ENCODE measurements at places on chromosomes 2 and 18.

DNA sequence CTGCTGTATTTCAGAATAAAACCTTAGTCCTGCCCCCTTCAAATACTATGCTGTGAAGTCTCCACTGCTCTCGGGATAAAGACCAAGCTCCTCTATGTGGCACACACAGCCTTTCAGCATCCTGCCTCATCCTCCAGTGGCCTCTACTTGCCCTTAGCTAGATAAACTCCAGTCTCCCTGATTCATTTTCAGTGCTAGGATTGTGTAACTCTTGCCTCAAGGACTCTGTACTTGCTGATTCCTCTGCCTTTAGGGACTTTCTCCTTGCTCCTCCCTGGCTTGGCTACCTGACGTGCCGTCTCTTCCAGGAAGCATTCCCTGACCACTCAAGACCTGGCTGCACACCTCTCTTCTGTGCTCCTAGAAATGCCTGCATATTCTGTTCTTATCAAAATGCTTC, 416.7 kb downstream of the MTX2 start:
- DNase-seq, result no peak

- no peak for DNase-seq
Observed at GRCh38 chr2:37676274-37676673, 4.8 kb upstream of the CDC42EP3 start.

- no peak for DNase-seq
Observed at GRCh38 chr2:169185711-169186110, 116.3 kb downstream of the DHRS9 start.

DNA sequence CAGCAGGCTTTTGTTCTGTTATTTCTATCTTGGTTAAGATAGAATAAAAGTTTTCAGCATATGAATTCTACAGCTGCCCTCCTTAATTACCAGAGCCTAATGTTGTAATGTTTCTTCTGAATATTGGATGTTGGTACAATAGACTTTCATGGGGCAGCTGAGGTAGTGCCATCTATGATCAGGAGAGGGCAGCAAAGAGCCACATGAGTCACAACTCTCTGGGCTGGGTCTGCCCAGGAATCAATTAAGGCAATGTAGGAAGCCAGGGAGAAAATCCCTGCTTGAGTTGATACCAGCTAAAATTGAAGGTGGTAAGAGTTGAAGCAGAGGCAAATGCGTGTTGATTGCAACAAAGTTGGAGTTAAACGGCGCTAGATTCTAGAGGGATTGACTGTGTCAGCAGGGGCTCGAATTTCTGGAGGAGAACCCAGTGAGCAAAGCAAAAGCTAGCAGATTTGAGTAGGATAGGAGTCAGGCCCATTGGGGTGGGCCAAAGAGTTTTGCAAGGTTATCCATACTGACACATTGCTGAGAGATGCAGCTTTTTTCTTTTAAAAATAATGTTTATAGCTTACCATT, 10.6 kb upstream of the MC5R start:
- DNase-seq, result peak; percentile 38

DNA sequence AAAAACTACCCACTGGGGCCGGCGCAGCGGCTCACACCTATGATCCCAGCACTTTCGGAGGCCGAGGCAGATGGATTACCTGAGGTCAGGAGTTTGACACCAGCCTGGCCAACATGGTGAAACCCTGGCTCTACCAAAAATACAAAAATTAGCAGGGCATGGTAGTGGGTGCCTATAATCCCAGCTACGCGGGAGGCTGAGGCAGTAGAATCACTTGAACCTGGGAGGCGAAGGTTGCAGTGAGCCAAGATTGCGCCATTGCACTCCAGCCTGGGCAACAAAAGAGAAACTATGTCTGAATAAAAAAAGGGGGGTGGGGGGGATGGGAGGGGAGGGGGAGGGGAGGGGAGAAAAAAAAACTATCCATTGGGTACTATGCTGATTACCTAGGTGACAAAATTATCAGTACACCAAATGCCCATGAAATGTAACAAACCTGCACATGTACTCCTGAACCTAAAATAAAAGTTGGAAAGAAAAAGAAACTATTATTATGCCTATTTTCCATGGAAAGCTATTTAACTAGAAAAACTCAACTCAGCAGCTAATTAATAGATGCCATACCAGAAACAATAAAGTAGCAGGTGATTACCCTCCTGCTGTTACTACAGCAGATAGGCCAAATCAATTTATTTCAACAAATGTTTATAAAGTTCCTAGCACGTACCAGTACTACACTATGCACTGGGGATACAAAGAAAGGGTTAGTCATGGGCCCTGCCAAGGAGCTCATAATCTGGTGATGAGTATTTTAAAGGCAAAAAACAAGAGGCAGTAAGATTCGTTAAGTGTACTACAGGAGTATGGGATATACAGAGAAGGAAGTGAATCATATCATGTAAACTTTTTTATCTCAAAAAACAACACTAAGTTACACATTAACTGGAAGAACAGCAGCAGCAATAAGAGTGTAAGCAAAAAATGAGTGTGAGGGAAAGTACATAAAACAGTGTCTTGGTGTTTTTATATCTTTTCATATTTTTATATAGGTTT, 112.8 kb upstream of the SLC39A10 start:
- no peak for DNase-seq

- no peak for DNase-seq
Observed at GRCh38 chr2:237720957-237721356, 77.6 kb upstream of the RBM44 start.

DNA sequence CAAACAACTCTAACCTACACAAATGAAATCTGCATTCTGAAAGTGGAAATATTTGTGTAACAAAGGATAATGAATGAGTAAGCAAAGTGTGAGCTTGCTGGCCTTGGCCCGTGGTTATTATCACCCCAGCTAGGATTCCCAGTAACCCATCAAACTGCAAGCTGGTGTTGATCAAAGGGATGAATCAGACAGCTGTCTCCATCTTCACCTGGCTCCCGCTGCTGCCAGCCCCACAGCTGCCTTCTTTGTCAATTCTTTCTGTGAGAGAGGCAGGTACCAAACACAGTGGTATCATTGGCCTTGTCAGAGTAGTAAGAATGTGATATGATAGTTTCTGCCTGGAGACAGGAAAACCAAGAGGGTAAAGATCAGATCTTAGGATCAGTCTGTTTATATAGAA, 25.2 kb upstream of the RGPD4 start:
- DNase-seq, result no peak

GRCh38 chr18:34796035-34796657, 86.0 kb downstream of the DTNA start:
- DNase-seq, result no peak

DNA sequence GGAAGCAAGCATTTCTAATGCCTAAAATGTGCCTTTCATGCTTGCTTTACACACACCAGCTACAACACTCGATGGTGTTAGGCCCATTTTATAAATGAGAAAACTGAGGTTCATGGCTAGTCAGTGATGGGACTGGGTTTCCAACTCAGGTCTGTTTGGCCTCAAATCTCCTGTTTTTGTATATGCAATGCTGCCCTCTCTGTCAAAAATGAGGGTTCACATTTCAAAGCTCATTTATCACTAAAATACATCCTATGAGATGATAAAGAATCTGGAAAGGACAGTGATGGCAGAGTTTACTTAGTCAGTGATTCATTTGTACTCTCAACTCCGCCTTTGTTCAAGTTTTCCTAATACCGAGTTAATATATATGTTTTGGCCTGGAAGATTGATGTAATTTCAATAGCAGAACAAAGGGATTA, 92.3 kb downstream of the KCTD1 start:
- no peak for DNase-seq

Data from stimulated activated CD4-positive, alpha-beta T cell treated with anti-CD3 and anti-CD28 coated beads, Interleukin-4, amount 100 ng/mL, for 4 hours (primary cell).